CD4-positive, alpha-beta T cell treated with Interleukin-12 subunit alpha and Interleukin-12 subunit beta, for 1 hour (primary cell): ENCODE measurements at places on chromosomes 2 and 18.

- DNase-seq = peak; percentile 43
Observed at GRCh38 chr2:70141902-70142589, 48.8 kb downstream of the C2orf42 start.

- DNase-seq = no peak
Observed at GRCh38 chr2:40016151-40016885, 237.3 kb upstream of the THUMPD2 start.

GRCh38 chr18:48049757-48050156 lies 119.3 kb upstream of the SMAD2 start:
- no peak for DNase-seq

- no peak for DNase-seq
Observed at GRCh38 chr2:231144896-231145295, 20.1 kb upstream of the HTR2B start.

DNA sequence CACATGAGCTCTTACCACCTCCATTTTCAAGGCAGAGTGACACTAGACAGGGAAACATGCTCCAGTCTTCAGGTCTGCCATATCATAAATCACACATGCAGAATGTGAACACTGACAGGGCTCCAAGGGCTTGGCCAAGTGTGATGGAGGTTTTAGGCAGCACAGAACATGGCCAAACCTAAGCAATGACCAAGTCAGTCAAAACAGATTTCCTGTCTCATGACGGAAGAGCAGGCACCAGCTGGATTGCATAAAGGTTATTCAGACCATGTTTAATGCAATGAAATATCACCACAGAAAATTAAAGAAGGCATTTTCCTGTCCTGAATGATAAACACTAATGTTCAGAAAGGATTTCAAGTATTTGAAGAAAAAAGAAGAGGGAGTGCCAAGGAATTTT lies 72.5 kb downstream of the SUMO1 start:
- DNase-seq = no peak

DNA sequence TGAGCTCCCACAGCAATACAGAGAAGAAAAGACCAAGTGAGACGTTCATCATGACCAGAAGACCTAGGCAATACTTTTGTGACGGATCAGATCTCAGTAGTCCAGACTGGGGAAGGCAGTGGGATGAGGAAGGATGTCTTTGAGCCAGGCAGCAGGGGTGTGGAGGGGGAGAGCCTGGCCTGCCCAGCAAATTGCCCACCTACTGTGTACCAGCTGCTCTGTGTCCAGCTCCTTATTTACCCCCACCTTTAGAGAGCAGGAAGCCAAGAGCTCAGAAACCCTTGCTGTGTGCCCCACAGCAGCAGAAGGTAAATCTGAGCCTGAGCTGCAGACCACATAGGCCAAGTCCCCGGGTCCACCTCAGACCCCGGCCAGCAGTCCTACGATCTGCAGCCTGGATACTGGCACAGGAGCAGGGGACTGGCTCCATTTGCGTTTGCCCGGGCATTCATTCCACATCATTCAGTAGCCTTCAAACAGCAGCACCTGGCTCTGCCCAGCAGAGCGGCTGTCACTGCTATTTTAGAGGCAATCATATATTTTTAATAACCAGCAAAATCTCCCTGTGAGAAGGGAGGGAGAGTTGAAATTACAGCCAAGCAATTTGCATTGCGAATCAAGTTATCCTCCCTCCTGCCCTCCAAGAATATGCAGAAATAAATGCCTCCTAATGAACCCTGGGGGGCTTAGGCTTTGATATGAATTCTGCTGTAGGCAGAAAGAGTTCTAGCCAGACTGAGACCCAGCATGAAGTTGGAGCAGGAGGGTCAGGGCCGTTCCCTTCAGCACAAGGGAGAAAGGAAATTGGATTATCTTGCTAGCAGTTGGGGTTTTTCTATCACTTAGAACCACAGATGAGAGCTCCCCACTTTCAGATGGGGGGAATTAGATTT lies 110.0 kb upstream of the FZD7 start:
- no peak for DNase-seq

DNA sequence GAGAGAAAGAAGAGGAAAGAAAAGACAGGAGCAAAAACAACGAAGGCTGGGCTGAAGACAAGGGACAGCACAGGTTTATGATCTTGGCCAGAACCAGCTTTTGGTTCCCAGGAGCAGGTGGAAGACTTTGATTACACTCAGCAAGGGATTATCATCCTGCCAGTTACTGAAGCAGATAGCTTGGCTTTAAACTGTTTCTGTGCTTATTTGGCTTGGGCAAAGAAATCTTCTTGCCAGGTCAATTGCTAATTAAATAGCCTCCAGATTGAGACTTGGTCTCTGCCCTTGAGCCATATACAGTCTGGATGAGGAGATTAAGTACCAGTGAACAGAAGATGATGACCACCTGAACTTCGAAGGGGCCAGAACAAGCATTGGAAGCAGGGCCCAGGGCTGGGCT lies 22.3 kb upstream of the GRP start:
- no peak for DNase-seq

DNA sequence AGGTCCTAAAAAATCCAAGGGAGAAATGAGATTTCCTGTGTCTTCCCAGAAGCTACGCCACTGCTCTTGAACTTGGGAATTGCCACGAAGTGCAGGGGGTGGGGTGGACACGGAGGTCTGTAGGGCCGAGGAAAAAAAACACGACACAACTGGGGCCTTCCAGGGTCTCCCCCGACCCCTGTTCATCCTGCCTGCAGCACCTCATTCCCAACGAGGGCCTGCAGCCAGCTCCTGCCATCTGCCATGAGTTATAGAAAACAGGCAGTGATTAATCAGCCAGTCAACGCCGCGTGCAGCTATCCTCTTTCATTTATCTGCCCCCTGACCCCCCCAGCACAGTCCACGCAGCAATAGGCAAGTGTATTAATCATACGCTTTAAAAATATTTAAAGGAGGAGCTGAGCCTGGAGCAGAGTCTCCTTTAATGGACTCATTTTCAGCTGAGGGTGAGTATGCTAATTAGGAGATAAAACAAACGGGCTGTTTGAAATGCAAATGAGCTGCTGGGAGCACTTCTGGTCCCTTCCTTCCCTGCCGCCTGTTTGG lies 209.9 kb downstream of the TFCP2L1 start:
- DNase-seq = no peak

GRCh38 chr18:78562531-78562961 lies 417.1 kb upstream of the SALL3 start:
- DNase-seq = no peak

- no peak for DNase-seq
Observed at GRCh38 chr18:52615943-52616342, 275.9 kb downstream of the DCC start.

GRCh38 chr2:46497766-46498165 lies 18.4 kb downstream of the TMEM247 start:
- DNase-seq = no peak

DNA sequence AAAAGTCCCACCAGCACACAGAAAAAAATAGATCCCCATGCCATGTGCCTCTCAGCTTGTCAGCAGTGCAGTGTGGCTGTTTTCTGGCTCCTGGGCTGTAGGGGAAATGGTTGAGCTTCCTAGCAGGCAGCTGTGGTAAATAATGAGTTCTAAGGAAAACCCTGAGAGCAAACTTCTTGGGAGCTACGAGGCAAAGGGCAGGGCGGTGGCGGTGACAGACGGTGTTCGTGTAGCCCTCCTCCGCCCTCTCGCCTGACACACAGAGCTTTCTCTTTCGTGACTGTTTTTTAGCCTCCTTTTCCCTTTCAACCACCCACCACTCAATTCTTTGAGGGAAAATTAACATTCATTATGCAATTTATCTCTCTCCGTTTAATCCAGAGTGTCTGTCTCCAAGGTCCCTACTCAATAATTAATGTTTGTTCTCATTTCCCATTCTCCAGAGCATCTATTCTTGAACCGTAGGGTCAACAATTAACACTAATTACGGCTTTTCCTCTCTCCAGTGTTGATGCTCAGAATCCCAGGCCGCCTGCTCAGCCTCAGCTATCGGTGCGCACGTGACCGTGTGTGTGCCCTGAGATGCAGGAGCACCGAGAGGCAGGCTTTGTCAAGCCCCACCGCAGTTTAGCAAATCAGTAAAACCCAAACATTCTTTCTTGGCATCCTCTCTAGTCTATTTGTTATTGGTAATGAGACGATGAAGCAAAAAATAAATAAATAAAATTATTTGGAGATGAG lies 50.1 kb downstream of the KIAA2012 start:
- no peak for DNase-seq

DNA sequence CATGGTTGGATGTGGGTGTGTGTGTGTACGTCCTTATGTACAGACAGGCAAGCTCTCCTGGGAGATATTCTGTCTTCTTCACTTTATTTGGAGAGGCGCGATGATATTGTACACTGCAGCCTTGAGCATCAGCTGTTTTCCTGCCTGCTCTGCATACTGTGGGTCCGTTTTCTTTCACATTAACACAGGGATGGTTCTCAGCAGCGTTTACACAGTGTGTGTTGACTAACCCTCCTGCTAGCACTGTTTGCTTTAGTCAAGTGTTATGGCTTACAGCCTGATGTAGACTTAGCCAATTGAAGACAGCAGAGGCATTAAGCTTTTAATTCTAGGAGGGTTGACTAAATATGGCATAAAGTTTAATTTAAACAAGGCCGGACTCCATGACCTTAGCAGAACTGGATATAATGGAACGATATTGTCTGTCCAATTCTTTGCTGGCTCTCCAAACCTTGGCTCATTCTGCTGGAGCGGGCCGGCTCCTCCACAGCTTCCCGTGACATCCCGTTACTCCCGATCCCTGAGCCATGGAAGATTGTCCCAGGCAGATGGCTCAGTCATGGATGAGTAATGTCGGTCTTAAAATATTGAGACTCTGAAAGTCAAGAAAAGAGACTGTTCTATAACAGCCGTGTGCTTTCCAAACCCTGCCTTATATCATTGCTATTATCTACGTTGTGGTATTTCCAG lies 134.7 kb downstream of the TPGS2 start:
- DNase-seq = no peak

DNA sequence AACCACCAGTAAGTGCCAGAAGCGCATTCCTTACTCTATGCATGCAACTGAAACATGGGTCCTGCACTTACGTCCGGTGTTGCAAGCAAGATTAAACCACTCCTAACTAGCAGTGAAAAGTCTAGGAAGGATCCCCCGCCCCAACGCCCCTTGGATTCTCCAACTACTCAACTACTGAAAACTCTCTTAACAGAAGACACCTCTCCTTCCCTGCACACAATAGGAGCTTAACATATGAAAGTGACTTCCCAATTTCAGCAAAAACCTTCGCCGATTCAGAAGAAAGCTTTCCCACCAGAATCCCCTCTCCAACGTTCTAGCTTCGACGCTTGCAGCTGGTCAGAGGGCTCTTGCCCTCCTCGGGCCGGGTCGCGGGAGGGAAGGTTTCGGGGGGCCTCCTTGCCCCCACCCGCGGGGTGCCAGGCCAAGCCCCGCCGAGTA lies 578 bp downstream of the IWS1 start:
- DNase-seq = peak; percentile 22

DNA sequence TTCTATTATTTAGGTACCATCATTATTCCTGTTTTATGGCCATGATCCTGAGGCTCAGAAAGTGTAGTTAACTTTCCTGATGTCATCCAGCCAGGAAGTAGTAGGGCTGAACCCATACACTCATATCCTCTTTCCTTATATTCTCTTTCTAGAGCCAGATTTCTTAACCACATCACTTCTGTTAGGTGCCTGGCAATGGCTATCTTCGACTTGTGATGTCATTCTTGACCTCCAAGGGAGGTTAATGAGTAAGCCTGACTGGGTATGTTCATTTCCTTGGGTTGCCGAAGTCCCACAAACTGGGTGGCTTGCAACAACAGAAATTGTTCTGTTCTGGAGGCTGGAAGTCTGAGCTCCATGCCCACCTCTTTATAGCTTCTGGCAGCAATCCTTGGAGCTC lies 43.4 kb downstream of the ITGB6 start:
- DNase-seq = no peak

DNA sequence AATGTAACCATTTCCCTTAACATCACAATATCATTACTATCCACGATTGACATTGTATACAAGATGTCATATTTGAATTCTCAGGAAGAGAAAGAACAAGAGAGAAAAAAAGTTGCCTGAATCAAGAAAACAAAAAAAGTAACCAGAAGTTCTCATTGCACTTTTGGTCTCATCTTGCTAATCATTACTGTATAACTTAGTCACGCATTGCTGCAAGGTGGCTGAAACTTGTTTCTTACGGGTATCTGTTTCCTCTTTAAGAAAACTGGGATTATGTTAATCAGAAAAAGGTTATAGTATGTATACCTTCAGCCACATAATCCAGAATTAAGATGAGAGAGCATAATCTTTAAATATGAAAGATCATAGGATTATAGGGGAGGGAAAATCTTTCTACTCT lies 639.7 kb upstream of the SYT4 start:
- DNase-seq = no peak

GRCh38 chr18:40011201-40011600 lies 1943.8 kb upstream of the PIK3C3 start:
- DNase-seq = no peak

- DNase-seq = no peak
Observed at GRCh38 chr2:146874260-146874658, 970.6 kb upstream of the ACVR2A start.

GRCh38 chr2:72562451-72563153 lies 263.2 kb downstream of the EXOC6B start:
- no peak for DNase-seq

- no peak for DNase-seq
Observed at GRCh38 chr18:74778191-74778847, 180.6 kb downstream of the ZNF407 start.

- no peak for DNase-seq
Observed at GRCh38 chr18:40957533-40958070, 997.4 kb upstream of the PIK3C3 start.

- DNase-seq = no peak
Observed at GRCh38 chr2:160251569-160251968, 51.5 kb upstream of the ITGB6 start.

GRCh38 chr2:4272261-4272858 lies 569.0 kb downstream of the DCDC2C start:
- no peak for DNase-seq

- DNase-seq = no peak
Observed at GRCh38 chr2:172969166-172969565, 106.5 kb upstream of the MAP3K20 start.

DNA sequence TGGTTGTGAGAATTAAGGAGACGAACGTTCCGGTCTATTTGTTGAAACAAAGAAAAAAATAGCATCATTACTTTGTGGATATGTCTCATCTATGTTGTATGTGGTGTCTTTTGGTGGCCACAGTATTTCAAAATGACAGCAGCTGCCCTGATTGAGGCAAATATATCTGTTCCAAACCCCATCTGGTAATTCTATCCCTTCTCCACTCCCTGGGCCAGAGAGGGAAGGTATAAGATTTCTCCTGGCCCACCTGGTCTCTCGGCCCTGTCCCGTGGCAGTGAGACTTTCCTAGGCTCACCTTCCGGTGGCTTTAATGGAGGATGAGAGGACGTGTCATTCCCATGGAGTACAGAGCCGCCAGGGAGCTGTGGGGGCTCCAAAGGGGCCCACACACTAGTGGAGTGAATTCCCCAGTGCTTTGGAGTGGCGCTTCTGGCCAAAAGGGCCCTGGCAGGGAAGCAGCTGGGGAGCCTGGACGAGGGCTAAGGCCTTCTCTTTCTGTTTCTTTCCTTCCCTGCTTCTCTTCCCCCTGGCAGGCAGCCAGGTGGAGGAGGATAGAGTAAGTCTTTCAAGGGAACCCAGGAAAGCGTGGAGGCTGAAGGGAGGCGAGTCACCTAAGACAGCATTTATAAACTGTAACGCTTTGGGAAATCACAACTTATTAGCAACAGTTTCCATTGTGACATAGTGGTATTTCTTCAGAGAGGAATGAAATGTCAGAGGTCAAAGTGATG lies 5.6 kb downstream of the FOSL2 start:
- no peak for DNase-seq

GRCh38 chr18:45954070-45954934 lies 12.8 kb downstream of the EPG5 start:
- no peak for DNase-seq
